ENCODE measurements at places on chromosomes 12 and 14. TPM values are rescaled to one million over a fixed set of nuclear protein-coding genes. Genes with fewer than 3 reads are reported as not detected.

Gene GALC
- 32.8 TPM for total RNA-seq

Gene THAP2
- total RNA-seq: 4.0 TPM

Gene TUNAR
- total RNA-seq: not detected

Gene KITLG
- 68.7 TPM for total RNA-seq

Gene CORO1C
- total RNA-seq: 269 TPM

Gene CD163
- total RNA-seq: not detected

Gene MIP
- 0.13 TPM for total RNA-seq

Gene ZNF10
- total RNA-seq: 10.8 TPM

Gene SAMD15
- 1.7 TPM for total RNA-seq

Gene KCNK13
- total RNA-seq: 0.07 TPM

Gene CLEC9A
- not detected for total RNA-seq

Gene CAND1
- total RNA-seq: 150 TPM

Gene PLEKHG7
- total RNA-seq: not detected

Gene KRT78
- total RNA-seq: not detected

Gene ASCL1
- total RNA-seq: not detected

Gene TPH2
- not detected for total RNA-seq

Gene C12orf50
- not detected for total RNA-seq

Gene PAPLN
- total RNA-seq: 3.2 TPM

Gene ITGA5
- 589 TPM for total RNA-seq

Gene BAG5
- 24.1 TPM for total RNA-seq

Gene RIPK3
- not detected for total RNA-seq

Gene PRR13
- 24.2 TPM for total RNA-seq

Gene PSMA3
- total RNA-seq: 83.9 TPM

Gene GARIN6
- not detected for total RNA-seq

Gene SDS
- total RNA-seq: not detected

Measured in smooth muscle cell of the pulmonary artery (primary cell).